Cortex of kidney (tissue), 1 donor: ENCODE measurements at places on chromosomes 3 and 15.

DNA sequence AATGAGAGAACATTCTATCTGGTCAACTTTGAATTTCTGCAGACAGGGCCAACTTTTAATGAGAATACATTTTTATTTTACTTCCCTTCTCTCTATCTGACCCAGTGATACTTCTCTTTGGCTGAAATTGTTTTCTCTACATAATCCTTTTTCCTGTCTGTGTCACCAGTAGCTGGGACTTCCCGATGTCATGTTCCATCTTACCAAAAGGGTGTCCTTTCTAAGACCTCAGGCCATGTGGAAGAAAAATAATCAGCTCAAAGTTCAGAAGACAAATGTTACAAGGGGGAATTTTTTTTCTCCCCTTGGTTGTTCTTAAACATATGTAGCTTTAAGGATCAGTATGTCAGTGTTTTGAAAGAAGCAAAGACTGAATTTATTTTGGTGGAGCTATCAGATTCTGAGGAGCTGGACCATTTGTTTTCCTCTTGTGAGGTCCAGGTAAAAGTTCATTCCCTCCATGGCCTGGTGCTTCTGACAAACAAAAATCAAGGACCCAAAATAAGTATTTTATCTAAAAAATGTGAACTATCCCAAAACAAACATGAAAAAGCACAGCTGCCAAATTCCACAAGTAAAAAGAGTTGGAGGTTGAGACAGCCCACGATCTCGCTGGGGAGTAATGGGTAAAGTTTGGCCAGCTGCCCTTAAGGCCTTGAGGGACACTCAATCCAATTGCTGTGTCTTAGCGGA, 859.4 kb upstream of the NR2F2 start:
- DNase-seq: no peak

DNA sequence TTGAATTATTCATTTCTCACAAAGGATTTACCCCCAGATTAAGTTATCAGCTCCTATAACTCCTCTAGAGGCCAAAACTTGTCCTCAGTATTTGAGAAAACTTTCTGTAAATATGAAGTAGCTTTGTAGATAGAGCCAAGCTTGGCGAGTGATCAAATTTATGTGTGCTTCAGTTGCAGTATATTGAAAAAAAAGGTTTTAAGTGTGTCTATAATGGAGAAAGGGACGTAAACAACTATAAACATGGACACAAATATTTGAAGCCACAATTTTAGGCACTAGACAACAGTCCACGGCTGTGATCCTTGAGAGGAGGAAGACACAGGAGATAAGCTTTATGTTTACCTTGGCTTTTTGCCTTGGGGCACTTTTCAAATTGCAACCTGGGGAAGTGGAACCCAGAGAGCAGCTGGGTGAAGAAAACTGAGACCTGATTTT, 118.7 kb downstream of the THRB start:
- DNase-seq: no peak

DNA sequence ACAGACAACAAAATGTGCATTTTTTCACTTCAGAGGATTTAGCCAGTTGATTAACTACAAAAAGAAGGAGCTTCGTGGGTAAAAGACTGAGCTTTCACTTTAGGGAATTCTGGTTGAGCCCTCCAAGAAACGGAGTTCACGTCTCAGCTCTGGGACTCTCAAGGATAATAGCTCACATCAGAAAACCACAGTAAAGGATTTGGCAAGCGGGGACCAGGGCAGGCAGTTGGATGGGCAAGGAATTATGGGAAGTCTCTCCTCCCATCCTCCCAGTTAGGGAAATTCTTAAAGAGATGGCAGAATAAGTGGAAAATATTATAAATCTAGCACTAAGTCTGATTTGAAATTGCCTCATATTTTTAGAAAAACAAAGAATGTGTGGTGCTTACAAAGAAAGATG, 188.3 kb upstream of the EOMES start:
- DNase-seq: no peak

DNA sequence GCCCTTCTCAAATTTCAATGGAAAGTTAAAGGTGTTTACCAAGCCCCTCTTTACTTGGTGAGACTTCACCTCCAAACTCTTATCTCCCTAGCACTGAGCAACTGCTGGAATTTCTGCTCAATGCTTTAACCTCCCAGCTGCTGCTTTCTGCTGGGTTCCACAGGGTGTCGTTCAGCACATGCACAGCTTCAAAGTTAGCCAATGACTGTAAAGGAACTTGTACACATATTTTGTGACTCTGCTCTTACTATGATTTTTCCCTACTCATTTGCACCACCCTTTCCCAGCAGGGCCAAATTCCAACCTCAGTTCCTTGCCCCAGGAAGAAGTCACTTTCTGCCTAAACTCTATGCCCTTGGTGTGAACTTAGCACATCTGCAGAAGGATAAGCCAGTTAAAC, 89.7 kb downstream of the ULK4 start:
- DNase-seq: no peak

- no peak for DNase-seq
These were observed 10.5 kb downstream of the SLC24A5 start for GRCh38 chr15:48131324-48131723.

- DNase-seq: no peak
These were observed 6.8 kb downstream of the H1-8 start for GRCh38 chr3:129549805-129550204.

- no peak for DNase-seq
These were observed 179.8 kb downstream of the ZPLD1 start for GRCh38 chr3:102614585-102614984.

DNA sequence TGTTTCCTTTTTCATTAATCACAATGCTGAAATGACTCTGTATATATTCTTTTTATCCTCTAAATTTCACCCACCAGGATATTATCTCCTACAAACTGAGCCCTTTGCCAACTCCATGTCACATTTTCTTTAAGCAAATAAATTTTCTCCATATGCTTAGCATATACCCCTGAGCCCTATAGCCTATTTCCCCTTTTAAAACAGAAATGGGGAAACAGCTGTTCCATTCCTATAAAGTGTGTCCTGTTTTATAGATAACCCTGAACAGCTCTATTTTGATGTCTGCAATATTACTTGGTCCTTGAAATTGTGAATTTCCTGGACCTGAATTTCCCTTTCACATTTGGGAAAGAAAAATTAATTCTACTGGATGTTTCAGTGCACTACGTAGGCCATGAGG, 15.6 kb upstream of the FILIP1L start:
- DNase-seq: no peak

GRCh38 chr15:56763141-56763895, 30.0 kb upstream of the ZNF280D start:
- DNase-seq: no peak

DNA sequence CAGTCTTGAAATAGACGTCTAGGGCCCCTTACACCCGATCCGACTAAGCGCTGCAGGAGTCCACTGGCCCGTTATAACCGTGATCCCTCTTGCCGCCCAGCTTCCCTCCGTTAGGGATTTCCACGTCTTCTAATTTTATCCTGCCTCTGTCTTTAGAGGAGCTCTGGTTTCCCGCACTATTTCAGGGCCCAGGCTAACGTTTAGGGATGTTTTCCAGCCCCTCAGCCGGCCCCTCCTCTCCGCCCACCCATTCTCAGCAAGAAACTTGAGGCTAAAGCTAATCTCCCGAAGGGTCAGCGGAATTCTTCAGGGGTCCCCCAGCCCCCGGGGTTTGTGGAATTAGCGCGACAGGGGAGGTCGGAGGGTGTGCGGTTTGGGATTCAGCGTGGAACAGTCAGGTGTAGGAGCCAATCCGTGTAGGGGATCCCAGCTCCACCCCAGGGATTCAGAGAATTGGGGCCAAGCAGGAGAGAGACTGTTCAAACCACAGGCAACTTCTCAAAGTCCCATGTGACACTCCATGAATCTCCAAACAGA, 1.6 kb downstream of the PTX3 start:
- DNase-seq: no peak

DNA sequence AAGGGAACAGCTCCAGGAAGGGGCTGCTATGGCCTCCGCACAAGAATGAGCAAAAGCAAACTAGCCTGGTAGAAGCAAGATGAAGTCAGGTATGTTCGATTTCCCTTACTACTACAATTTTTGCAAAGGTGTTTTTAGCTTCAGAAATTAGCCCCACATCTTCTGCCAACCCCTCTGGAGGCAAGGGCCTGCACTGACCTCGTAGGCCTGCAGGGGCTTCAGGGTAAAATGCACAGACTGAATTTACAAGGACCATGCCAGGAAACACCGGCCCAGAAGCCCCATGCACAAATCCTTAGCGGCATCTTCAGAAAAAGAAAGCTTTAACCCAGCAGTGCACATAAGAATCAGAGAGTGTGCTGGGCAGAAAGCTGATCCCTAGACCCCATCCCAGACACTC, 53.0 kb downstream of the SLC6A1 start:
- no peak for DNase-seq

- DNase-seq: no peak
These were observed 14.3 kb upstream of the FILIP1L start for GRCh38 chr3:100128565-100128964.

GRCh38 chr3:41874022-41874421, 87.9 kb downstream of the ULK4 start:
- DNase-seq: no peak

DNA sequence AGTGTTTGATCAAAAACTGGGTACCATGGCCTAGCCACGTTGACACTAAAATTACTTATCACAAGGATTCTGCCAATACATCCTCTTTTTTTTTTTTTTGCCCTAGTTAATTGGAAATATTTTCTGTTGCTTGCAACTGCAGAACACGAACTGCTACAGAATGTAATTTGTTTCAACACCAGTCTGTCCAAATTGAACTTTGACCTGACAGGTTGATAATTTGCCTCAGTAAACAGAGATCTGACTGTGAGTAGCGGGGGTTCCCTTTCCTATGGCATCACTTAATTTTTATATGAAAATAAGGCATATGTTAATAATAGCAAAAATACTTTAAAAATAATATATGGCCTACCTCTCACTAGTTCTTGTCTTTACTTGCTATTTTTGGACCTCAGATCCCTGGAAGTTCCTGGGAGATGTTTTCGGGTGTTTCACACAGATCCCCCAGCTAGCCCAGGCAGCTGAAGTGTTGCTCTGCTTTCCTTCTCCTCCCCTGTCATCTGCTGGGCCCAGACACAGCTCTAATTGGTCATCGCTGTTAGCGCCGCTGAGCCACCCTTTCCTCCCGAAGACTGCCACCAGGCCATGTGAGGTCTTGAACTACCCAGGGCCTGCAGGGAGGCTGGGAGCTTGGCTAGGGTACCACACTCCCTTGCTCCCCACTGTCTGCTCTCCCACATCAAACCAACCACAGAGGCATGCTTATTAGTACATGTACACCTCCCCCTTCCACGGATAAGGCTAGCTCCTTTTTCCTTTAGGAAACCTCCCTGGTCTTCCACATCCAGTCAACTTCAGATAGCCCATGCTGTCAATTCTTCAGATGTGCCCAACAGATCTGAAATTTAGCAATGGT, 89.8 kb upstream of the RNF7 start:
- DNase-seq: no peak

DNA sequence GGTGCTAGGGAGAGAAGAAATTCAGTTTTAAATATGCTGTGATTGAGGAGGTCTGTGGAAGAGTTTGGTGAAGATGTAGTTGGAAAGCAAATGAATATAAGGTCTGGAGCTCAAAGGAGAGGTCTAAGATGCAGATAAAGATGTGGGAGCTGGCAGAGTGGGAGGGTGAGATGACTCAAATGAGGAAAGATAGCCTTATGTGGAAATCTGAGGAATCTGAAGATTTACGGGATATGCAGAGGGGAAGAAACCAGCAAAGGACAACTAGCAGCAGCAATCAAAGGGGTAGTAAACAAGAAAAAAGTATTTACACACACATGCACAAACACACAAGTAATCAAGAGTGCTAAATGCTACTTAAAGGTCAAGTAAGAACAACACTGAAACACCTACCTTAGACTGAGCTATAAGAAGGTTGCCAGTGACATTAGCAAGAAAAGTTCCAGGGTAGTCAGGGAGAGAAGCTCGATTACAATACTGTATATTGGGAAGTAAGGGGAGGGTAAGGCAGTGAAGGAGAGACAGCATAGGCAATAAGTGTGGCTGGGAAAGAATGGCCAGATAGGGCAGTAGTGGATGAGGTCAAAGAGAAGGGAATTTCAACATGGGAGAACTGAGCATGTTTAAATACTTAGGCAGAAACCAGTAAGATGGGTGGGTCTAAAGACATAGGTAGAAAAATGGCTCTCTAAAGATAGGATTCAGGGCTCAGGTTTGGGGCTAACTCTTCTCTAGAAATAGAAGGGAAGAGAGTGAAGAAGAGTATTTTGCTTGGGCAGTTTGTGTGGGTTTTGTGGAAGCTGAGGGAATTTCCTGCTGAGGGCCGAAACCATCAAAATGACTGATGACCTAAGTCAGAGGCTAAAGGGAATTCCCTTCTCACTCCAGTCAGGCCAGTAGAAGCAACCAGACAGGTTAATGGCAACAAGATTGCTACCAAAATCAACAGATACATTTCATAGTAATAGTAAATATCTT, 8.9 kb downstream of the CMTM6 start:
- no peak for DNase-seq

GRCh38 chr3:171290680-171291079, 169.5 kb downstream of the TNIK start:
- no peak for DNase-seq

DNA sequence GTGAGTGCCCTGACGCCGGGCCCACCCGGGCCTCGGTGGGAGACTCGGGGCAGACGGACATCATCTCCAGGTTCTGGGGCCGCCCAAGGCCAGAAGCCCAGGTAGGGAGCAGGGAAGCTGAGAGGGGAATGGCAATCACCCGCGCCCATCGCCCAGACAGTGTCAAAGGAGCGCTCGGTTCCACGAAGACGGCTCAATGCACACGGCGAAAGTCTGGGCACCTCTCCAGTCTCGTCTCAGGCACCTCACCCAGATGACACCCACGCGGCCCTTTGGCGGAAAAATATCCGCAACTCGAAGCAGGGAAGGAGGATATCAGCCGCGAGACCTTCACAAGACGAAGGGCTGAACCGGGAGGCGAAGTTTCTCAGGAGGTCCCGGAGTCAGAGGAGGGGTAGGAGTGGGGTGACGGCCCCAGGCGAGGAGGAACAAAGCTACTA, 916 bp downstream of the IL17RD start:
- no peak for DNase-seq

DNA sequence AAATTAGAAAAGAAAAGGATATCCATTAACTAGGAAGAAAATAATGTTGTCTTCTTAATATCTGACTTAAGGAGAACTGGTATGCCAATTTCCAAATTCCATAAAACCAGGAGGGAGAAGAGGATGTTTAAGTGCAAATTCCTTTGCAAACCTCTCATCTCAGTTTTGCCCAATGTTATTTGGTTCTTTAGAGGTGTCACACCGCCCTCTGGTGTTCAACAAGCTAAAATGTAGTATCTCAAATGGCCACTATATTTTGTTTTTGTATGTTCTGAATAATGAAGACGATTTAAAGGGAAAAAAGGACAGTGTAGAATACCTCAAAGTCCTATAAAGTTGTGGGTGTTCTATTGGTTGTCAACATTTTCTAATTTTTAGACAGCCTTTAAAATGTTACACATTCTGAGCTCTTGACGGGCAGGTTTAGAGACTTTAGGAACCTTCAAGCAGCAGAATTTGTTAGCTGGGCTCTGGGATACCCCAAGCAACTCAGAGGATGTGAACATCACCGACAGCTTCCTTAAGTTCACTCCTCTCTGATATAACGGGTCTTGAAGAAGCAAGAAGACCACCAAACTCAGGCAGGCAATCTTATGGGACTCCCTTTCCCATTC, 458.3 kb downstream of the MFSD1 start:
- no peak for DNase-seq

GRCh38 chr15:100781961-100782530, 97.6 kb upstream of the ALDH1A3 start:
- DNase-seq: no peak
